Fibroblast of lung (primary cell): ENCODE measurements at places on chromosomes 12 and 14.
A peak's percentile ranks its signal among the peaks of the same experiment; 100 is the strongest.

DNA sequence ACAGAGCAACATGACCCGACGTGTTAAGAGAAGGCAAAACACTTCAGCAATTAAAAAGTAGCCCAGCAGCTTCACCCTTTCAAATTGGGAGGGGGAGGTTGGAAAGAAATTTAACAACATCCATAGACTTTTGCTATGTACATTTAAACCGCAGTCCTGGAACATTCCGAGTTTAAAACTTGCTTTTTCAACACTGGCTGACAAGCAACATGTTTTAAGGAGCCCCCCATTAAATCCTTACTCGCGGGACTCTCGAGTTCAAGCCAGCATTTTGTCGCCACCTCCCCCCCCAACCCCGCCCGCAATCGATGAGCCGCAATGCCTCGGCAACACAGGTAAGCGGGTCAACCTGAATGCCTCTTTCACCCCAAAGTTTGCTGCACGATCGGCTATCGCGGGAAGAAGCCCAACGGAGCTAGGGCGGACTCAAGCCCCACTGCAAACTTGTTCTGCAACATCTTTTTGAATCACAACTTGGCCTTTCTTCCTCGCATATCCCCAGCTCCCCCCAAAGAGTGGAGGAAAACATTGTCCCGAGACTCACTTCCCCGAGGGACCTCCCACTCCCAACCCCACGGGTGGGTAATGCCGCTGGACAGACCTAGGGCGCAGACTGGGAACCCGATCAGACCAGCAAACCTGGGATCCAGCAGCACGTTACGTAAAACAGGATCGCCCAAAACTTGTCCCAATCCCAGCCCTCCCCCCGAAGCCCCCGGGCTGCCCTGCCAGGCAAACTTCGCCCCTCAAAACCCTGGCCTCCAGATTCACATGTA is 777 bp downstream of the ZFP36L1 start:
- peak; percentile 25 for DNase-seq

DNA sequence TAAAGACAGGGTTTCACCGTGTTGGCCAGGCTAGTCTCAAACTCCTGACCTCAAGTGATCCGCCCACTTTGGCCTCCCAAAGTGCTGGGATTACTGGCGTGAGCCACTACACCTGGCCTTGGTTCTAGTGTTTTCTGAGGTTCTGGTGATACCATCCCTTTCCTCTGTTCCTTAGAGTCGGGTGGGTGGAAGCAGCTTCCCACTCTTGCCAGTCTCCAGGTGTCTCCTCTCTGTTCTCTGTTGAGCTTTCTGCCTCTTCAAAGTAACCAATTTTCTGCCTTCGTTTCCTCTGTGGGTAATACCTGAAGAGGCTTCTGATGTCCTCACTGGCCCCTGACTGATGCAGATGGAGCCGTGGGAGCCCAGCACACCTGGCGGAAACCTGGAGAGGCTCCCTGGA is 53.4 kb upstream of the LHX5 start:
- DNase-seq = no peak

GRCh38 chr12:40745386-40745785 is 53.1 kb downstream of the CNTN1 start:
- no peak for DNase-seq

- DNase-seq = no peak
Measured at GRCh38 chr14:90355540-90356518, 24.1 kb upstream of the NRDE2 start.

DNA sequence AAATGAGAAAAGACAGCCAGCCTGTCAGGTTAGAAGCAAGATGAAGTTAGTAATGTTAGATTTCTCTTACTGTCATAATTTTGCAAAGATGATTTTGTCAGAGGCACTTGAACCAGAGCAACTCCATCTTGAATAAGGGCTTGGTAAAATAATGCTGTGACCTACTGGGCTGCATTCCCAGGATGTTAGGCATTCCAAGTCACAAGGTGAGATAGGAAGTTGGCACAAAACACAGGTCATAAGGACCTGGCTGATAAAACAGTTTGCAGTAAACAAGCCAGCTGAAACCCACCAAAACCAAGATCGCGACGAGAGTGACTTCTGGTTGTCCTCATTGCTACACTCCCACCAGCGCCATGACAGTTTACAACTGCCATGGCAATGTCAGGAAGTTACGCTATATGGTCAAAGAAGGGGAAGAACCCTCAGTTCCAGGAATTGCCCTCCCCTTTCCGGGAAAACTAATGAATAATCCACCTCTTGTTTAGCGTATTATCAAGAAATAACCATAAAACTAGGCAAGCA is 1313.5 kb upstream of the TMEM132C start:
- DNase-seq = no peak

- no peak for DNase-seq
Measured at GRCh38 chr12:122937622-122938091, 28.6 kb downstream of the ABCB9 start.

GRCh38 chr12:121061831-121062230 is 22.8 kb upstream of the OASL start:
- peak; percentile 22 for DNase-seq

- peak; percentile 40 for DNase-seq
Measured at GRCh38 chr14:52110441-52111086, 41.7 kb upstream of the NID2 start.

GRCh38 chr12:110028323-110028722 is 20.0 kb downstream of the C12orf76 start:
- DNase-seq = no peak
